Kidney capillary endothelial cell (primary cell): ENCODE measurements at places on chromosomes 4 and X.
A peak's percentile ranks its signal among the peaks of the same experiment; 100 is the strongest.

DNA sequence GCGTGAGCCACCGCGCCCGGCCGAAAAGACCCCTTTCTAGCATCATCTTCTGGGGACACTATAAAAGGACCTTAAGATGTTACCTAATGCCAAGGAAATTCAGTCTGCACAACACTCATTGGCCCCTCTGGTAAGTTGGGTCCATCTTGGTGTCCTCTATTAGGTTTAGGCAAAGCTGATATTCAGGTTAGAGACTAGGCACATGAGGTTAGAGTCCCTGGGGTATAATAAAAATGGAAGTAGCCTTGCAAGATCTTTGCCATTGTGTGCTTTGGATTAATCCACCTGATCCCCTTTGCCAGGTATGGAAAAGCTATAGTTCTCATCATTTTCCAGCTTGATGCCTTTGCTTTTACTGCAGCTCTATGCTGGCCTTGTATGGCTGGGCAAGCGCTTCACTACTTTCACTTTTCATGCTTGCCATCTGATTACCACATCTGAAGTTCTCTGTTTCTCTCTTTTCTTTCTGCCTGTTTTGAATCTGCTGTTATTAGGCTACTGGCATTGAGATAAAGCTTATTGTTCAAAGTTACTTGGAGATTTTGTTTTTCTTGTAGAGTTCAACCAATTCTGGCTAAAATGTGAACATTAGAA, 5.4 kb upstream of the ADH4 start:
- DNase-seq: no peak

DNA sequence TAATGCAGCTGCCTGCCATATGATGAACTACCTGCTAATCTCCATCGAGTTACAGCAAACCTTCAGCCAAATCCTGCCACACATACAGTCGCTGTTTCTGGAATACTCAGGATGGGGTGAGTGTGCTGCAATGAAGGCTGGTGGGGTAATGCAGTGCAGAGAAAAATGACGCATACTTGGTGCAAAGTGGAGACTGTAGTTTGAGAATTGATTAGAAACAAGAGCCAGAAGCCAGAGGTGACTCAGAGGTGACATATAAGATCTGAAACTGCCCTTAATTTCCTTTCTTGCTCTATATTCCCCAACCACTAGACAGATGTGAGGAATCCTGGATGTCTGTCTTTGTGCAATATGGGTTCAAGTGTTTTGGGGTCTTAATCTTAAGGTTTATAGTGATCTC, 22.0 kb downstream of the C4orf54 start:
- no peak for DNase-seq

DNA sequence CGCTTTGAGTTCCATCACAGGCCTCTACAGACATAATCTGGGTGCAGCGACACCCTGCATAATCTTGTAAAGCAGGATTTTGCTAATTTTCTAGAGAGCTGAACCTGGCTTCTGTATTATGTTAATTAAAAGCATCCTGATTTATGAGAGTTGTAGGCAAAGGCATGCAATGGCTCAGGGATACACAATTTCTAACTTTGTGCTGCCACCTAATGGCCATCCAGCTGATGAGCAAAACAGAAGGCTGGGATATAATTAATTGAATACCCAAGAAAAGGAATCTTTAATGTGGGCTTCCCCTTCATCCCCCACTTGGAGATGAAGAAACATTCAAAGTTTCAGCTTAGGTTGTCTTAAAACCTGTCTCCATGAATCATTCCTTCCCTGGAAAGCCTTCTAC, 78.1 kb downstream of the BMP15 start:
- DNase-seq: peak; percentile 32

DNA sequence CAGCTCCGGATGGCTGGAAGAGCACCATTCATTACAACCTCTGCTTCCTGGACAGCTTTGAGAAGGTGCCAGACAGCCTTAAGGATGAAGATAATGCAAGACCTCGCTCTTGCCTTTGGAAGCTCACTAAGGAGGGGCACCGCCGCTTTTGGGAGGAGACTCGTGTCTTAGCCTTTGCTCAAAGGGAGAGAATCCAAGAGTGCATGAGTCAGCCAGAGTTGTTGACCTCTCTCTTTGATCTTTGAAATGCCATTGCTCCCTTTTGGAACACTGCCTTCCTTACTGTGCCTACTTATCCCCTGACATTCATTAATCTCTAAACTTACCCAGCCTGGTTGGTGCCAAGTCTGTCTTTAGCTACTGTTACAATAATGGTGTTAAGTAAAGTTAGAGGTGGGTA, 1.2 kb downstream of the FOXR2 start:
- DNase-seq: no peak

- no peak for DNase-seq
Measured at GRCh38 chr4:184122631-184123408, 94.9 kb downstream of the ENPP6 start.

- DNase-seq: peak; percentile 99
Measured at GRCh38 chr4:128517739-128518510, 230.3 kb upstream of the PGRMC2 start.

- peak; percentile 79 for DNase-seq
Measured at GRCh38 chr4:112075129-112075753, 70.0 kb upstream of the FAM241A start.

- peak; percentile 82 for DNase-seq
Measured at GRCh38 chr4:20456407-20456806, 204.7 kb downstream of the SLIT2 start.

- no peak for DNase-seq
Measured at GRCh38 chrX:94107981-94108380, 434.0 kb downstream of the FAM133A start.

GRCh38 chr4:119559044-119559647, 69.5 kb downstream of the PDE5A start:
- DNase-seq: peak; percentile 36

DNA sequence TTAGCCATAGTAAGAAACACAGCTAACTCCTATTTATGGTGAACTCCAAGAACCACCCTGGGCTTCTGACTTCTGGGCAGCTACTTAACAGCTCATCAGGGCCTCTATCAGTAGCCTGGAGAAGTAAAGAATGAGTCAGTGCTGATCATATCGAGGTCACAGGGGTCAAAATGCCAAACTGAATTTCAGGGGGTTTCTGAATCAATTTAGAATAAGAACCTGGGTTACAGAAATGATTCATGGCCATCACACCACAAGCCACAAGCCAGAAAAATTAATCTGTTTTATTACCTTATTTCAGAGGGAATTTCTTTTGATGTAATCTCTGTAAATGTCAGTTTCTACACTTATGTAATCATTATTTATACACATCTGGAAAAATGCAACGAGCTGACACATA, 64.4 kb downstream of the CHST7 start:
- no peak for DNase-seq

- DNase-seq: peak; percentile 81
Measured at GRCh38 chr4:146243141-146243882, 29.0 kb downstream of the REELD1 start.

GRCh38 chr4:166366012-166366411, 493.0 kb downstream of the TLL1 start:
- no peak for DNase-seq

DNA sequence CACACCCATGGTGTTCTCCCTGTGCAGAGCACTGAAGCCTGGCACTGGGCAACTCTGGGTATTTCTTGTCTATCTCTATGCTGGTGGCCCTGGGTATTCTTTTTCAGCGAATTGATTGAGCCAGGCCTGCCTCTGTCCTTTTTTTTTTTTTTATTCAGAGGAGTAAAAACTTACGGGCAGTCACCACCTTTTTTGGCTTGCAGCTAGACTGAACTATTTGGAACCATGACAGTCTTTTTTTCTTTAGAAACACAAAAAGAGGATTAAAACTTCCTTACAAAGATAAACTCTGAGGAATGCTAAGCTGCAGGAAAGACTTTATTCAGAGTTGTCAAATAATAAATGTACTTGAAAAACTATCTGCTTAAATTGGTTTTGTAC, 119.2 kb upstream of the STIM2 start:
- DNase-seq: no peak

GRCh38 chr4:38281371-38282071, 321.3 kb downstream of the PTTG2 start:
- DNase-seq: no peak

DNA sequence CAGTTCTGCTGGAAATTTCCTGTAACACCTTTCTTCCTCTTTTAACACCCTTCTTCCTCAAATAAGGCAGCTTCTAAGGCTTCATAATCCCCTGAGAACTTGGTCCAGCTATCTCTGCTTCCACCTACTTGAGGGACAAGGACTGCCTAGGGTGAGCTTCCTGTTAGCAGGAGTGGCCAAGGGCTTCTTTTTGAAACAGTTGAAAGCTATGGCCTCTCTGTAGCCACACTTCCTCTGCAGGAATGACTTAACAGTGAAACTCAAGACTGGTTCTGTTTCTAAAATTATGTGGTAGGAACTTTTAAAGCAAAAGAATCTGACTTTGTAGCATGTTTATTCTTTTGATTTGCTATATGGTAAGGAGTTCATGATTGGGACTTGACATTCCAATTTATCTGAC, 108.5 kb upstream of the WDR1 start:
- no peak for DNase-seq

GRCh38 chr4:94813221-94813620, 55.5 kb downstream of the BMPR1B start:
- DNase-seq: no peak

GRCh38 chrX:68942840-68943239, 114.0 kb downstream of the EFNB1 start:
- DNase-seq: no peak

GRCh38 chrX:134990801-134991481, at the start of gene SMIM10:
Gene SMIM10, plus strand, starts transcription at chrX:134990991. Its CDS starts 105 bp downstream, at chrX:134991096.
- DNase-seq: peak; percentile 20

- no peak for DNase-seq
Measured at GRCh38 chr4:62899646-62900364, 1509.4 kb downstream of the TECRL start.

- no peak for DNase-seq
Measured at GRCh38 chr4:17667253-17667652, 52.8 kb downstream of the MED28 start.
